ENCODE measurements at places on chromosomes 2 and 18.

GRCh38 chr2:22998359-22998758 lies 386.6 kb upstream of the KLHL29 start:
- DNase-seq, result no peak

GRCh38 chr2:128726911-128727310 lies 408.2 kb upstream of the HS6ST1 start:
- no peak for DNase-seq

- DNase-seq, result no peak
These were observed 23.5 kb downstream of the MARCHF4 start for GRCh38 chr2:216348756-216349308.

GRCh38 chr2:111094691-111095090 lies 26.0 kb upstream of the BCL2L11 start:
- DNase-seq, result no peak

DNA sequence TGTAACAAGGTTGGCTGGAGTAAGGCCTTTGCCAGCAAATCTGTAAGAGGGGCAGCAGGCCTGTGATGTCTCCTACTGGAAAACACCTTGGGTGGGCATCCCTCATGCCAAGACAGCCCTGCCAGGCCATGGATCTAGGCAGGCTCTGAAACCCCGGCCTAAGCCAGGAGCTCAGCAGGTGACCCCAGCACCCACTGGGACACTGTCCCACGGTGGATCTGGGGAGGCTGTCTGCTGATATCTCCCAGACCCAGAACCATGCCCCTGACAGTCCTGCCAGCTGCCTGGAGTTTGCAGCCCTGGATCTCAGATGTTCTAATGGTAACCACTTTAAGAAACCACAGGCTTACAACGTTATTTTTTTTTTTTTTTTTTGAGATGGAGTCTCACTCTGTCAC lies 117.7 kb downstream of the ZNF516 start:
- DNase-seq, result no peak

- DNase-seq, result peak; percentile 69
These were observed 2.2 kb downstream of the ITM2C start for GRCh38 chr2:230866756-230867523.

- no peak for DNase-seq
These were observed 72.7 kb downstream of the TRIP12 start for GRCh38 chr2:229849073-229849472.

GRCh38 chr2:186365406-186365805 lies 120.7 kb upstream of the ZC3H15 start:
- no peak for DNase-seq

DNA sequence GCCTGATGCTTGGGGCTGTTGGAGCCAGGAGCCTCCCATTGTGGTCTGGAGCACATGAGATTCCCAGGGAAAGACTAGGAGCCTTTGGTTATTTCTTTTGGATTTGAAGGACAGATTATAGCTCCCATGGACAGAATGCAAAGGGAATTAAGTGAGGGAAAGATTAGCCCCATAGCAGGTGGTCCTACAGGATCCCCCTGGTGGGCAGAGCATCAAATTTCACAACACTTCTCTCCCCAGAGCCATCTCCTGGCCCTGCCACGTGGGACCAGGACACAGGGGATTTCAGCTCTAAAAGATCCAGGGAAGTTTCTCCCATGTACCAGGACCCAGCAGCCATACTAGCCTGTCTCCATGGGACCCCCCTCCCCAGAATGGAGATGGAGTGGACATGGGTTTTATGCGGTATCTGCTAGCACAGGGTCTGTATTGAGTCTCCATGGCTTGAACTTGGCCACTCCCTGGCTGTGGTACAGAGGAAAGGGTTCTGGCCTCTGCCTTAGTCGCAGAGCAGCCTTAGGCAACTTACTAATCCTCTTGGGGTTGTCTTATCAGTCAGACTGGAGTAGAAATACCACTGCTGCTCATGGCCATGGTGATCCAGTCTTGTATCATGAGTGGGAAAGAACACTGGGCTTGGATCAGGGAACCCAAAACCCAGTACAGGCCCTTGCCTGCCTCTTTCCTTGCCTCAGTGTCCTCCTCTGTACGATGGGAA lies 6.8 kb upstream of the PLB1 start:
- DNase-seq, result no peak

DNA sequence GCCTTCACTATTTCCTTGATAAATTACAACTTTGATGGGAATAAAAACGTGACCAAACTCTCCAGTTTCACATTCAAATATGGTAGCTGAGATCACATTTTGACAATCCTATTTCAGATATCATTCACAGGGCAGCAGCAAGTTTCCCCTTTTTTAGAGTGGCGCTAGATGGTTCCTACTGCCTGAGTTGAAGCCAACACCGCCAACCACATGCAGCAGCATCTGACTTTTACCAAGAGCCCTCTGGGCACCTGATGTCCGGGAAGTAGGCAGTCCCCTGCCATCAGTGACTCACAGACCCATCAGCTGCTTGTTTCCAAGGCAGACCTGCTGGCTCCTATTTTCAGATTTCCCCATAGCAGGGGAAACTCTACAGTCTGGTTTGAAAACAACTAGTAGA lies 4.0 kb upstream of the MREG start:
- no peak for DNase-seq

- no peak for DNase-seq
These were observed 67.0 kb downstream of the MYO1B start for GRCh38 chr2:191312163-191312562.

- DNase-seq, result peak; percentile 92
These were observed 56.7 kb downstream of the NEMP2 start for GRCh38 chr2:190477661-190478454.

Measured in NCI-H510A treated with DMSO at 0.1 percent for 48 hours (cell line).